Activated T-helper 1 cell treated with Interleukin-2 at 50 U/mL for 16 hours (primary cell): ENCODE measurements at places on chromosomes 2 and 18.

GRCh38 chr2:158818511-158818910 is 23.4 kb downstream of the DAPL1 start:
- no peak for DNase-seq

GRCh38 chr2:235055891-235056516 is 104.2 kb downstream of the SH3BP4 start:
- DNase-seq, result no peak

- DNase-seq, result no peak
Observed at GRCh38 chr2:12168791-12169388, 422.5 kb downstream of the LPIN1 start.

DNA sequence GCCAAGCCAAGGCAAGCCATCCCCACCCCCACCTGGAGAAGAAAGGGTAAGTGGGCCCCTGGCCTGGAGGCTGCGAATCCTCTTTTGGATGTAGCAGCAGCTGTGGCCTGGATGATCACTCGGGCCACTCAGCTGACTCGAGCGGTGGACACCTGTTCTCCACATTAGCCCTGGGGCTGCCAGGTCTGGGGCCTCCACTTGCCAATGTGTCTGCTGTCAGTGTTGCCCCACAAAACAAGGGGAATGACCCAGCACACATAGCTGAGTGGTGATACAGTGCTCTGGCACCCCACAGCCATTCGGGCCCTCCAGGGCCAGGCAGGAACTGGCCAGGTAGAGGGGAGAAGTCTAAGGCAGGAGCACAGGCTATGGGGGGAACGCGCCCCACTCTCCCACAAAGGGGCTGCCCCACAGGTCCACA is 2.6 kb downstream of the STK25 start:
- no peak for DNase-seq

DNA sequence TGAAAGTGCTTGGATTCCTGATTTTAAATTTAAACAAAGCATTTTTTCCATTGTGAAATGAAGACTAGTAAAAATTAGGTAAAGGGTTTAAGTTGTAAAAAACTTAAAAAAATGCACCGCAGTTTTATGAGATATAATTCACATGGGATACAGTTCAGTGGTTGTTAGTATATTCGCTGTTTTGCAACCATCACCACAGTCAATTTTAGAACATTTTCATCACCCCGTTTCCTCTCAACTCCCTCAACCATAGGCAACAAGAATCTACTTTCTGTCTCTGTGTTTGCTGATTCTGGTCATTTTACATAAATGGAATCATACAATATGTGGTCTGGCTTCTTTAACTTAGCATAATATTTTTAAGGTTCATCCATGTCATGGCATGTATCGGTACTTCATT is 4.0 kb downstream of the DGKD start:
- no peak for DNase-seq

GRCh38 chr2:40034198-40034597 is 255.1 kb upstream of the THUMPD2 start:
- no peak for DNase-seq

DNA sequence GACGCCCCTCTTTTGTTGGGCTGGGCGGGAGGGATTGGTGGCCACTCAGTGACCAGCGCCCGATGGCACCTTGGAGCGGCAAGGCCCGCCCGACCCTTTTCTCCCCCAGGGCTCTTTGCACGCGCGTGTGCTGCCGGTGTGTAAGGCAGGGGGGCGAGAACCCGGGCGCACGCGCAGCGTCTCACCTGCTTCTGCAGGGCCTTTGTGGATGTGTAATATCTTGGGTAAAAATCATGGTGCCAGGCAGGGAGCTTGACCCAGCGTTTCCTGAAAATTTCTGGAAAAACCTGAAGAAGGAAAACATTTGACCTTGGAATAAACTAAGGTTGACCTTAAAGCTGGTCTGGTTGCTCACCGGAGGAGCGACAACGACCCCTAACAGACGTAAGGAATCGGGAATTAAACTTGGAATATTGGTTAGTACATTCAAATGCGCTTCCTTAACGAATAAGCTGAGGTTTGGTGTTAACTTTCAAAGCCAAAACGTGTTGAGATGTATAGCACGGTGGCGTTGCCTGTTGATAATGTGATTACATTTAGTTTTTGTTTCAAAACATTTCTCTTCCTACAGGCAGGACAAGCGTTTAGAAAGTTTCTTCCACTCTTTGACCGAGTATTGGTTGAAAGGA is 438 bp downstream of the HSPE1 start:
- DNase-seq, result no peak

- no peak for DNase-seq
Observed at GRCh38 chr2:225468131-225468530, 68.6 kb downstream of the NYAP2 start.

DNA sequence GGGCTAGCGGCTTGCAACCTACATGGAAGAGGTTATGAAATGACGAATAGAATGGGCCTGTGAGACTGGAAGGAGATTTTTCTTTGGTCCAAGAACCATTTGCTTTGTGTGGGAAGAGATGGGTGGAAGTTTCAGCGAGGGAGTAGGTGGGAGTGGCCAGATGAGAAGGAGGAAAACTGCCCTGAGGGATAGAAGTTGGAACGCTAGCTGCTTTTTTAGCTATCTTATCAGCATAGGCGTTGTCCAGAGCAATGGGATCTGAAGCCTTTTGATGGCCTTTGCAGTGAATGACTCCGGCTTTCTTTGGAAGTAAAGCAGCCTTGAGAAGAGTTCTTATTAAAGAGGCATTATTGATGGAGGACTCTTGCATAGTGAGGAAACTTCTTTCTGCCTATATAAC is 52.4 kb downstream of the SPTBN1 start:
- no peak for DNase-seq

DNA sequence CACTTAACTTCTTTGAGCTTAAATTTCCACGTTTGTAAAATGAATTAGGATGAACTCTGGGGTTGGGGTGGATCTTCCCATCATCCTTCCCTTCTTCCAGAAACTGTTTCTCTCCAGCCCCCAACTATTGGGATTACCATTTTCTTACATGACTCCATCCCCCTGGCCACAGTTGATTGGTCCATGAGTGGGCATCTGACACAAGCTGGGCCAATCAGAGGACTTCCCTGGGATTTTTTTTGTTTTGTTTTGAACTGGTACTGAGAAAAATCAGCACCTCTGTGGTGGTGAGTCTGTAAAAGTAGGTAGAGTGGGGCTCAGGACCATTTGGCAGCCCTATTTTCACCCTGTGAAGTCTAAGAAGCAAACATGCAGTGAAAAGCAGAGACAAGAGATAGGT is 118.0 kb upstream of the SERTAD2 start:
- no peak for DNase-seq

- no peak for DNase-seq
Observed at GRCh38 chr2:60554646-60555065, 1.2 kb upstream of the BCL11A start.

DNA sequence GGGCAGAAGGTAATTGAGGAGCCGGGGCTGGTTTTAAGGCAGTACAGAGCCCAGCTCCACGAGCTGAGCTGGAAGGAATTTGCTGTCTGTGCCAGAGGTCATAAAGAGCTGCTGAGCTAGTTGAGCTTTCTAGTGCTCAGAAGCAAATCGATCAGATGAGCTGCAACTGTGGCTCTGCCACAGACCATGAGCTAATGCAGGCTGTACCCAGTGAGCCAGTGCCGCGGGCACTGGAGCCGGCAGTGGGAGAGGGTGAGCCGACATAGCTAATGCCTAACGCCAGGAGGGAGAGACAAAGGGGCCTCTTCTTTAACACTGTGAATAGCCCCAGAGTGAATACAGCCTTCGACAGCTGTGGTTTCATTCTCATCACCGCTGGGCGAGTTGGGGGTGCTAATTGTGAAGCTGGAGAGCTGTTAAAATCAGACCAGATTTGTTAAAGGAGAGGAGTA is 410.1 kb upstream of the TCF4 start:
- DNase-seq, result no peak

GRCh38 chr2:205640716-205641115 is 41.6 kb upstream of the NRP2 start:
- DNase-seq, result no peak

DNA sequence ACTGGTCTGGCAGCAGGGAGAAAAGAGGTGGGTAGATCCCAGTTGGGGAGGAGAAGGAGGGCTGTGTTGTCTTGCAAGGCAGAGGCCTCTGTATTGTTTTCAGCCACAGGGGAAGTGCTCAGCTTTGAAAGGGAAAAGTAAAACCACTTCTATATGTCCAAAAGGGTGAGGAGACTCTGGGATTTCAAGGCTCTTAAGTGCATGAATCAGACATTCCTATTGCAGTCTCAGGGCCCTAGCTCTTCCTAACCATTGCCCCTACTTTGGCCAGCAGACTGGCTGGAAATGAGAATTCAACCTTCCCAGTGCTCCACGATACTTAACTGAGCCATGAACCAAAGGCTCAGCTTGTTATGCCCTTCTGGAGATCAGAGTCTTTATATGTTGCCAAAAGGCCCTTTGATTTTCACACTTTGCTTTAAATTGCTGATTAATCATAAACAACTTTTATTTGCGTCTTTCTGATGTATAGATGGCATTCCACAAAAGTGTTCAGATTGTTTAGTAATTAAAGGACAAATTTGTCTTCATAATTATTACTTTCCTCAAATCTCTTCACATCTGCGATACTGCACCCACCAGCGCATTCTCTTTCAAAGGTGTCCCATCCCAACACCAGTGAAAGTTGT is 313.8 kb upstream of the MMADHC start:
- DNase-seq, result no peak

GRCh38 chr2:225070811-225071210 is 28.5 kb upstream of the DOCK10 start:
- no peak for DNase-seq

DNA sequence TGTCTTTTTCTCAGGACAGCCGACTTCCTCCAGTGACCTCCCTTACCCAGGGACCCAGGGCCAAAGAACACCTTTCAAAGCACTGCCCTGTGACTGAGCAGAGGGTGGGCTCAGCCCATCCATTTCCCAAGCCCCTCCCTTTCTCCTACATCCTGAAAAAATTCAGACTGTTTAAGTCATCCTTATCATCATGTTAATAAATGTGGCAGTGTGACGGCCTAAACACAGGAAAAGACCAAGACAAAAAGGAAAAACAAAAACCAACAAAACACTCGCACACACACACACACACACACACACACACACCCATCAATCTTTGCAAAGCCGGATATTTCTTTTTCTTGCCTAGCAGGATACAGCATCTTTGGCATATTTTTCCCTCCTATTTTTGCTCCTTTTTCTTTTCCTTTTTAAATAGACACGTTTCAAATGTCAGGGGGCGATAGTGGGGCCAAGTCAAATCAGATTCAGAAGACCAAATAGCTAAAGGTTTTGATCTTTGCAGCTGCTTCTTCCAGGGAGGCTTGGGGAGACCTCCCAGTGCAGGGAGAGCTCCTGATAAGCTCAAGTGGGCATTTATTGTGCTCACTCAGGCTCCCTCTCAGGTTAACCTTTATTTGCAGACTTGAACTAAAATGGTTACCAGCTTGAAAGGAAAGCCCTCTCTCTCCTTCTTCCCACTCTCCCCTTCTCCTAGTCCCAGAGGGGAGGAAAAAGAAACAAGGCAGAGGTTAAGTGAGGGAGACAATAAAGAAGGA is 39.5 kb upstream of the NRP2 start:
- DNase-seq, result no peak

- DNase-seq, result no peak
Observed at GRCh38 chr2:177324797-177325196, 60.3 kb upstream of the NFE2L2 start.

GRCh38 chr2:109120166-109120565 is 8.8 kb upstream of the SH3RF3 start:
- DNase-seq, result no peak
